MCF 10A (cell line): ENCODE measurements at places on chromosomes 11 and 22. TPM values are rescaled to one million over a fixed set of nuclear protein-coding genes. Genes with fewer than 3 reads are reported as not detected.

SNX32 gene
- total RNA-seq = not detected in 2 replicates

- no peak for DNase-seq
These were observed 13.4 kb downstream of the OR51B4 start for GRCh38 chr11:5288108-5288905.

GRCh38 chr11:16606784-16607674 lies 131.4 kb upstream of the C11orf58 start:
- peak; percentile 20 for DNase-seq

- DNase-seq = no peak
These were observed 101.6 kb downstream of the ARHGAP42 start for GRCh38 chr11:100788561-100789295.

GRCh38 chr22:41286639-41287091 lies 678 bp upstream of the RANGAP1 start:
- DNase-seq = no peak

GRCh38 chr11:79220171-79220570 lies 220.7 kb downstream of the TENM4 start:
- no peak for DNase-seq

CNGA4 gene
- not detected in 2 replicates for total RNA-seq

DNA sequence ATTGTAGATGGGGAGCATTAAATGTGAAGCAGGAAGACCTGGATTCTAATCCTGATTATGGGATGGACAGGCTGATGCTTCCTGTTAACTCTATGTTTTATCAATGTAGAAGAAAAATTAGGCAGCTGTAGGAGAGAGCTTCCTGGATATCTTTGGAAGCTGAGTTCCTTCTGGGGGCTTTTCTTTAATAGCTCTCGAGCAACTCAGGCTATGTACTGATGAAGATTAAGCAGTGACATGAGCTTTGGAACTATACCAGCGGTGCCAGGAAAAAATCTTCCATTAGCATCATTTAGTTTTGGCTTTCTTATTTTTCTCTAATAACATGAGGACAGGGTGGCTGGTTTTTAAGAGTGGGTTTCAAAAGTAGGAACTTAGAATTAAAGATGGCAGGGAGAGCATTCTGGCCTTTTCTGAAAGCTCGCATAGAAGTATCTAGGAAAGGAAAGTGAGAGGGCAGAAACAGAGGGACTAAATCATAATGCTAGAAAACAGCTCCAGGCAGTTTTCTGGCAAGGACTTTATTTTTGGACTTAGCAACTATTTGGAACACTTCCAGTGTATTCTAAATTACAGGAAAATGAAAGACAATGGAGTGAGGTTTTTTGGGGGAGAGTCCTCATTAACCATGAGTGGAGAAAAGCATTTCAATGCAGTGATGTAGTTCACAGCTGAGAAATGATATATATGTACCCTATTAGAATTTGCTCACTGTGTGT lies 69.2 kb upstream of the RRM1 start:
- peak; percentile 41 for DNase-seq

C11orf42 gene
- not detected in 2 replicates for total RNA-seq

ATG2A gene
- 28.7 and 29.9 TPM in 2 replicates for total RNA-seq

DNA sequence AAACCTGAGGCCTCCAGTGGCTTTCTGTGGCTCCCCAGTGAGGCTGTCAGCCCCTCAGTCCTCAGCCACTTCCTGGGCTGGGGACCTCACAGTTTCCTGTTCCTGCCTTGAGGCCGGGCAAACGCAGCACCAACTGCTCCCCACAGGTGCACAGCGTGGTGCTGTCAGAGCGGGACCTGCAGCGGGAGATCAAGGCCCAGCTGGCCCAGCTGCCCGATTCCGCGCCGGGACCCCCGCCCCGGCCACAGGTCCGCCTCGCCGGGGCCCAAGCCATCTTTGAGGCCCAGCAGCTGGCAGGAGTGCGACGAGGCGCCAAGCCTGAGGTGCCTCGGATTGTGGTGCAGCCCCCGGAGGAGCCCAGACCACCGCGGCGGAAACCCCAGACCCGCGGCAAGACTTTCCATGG lies 5.4 kb downstream of the TBC1D10C start:
- DNase-seq = no peak

MMP7 gene
- total RNA-seq = not detected in 2 replicates

DNA sequence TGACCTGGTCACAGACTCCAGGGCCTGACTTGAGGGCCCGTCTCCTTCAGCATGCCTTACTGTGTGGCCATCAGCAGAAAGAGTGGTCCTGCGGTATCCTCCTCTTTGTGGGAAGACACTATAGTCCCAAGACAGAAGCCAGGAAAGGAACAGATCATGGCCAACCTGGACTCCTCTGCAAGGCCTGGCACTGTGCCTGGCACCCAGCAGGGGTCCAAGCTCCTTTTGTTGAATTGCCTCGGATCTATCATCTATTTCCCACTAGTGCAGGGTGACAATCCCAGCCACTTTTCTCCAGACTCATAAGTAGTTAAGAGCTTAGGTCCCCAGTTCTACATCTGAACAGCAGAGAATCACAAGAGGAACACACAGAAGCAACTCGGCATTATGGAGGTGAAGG lies 27.0 kb downstream of the DSCAML1 start:
- DNase-seq = peak; percentile 4

POU2F3 gene
- total RNA-seq = not detected in 2 replicates

POU2AF1 gene
- not detected in 2 replicates for total RNA-seq

GRCh38 chr22:24699876-24700275 lies 74.6 kb downstream of the PIWIL3 start:
- no peak for DNase-seq

- peak; percentile 27 for DNase-seq
These were observed 155.7 kb downstream of the ATG16L2 start for GRCh38 chr11:72969894-72970335.

DNA sequence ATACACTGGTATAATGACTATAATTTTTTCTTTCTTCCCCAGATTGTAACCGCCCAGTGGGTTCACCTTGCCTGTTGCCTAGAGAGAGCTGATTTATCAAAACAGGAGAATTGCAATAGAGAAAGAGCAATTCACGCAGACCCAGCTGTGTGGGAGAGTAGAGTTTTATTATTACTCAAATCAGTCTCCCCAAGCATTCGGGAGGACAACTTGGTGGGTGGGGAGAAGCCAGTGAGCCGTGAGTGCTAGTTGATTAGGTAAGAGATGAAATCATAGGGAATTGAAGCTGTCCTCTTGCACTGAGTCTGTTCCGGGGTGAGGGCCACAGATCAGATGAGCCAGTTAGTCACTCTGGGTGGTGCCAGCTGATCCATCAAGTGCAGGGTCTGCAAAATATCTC lies 73.2 kb downstream of the SLC35F2 start:
- DNase-seq = peak; percentile 47
